Caki2 (cell line): ENCODE measurements at places on chromosomes 3 and 15. TPM values are rescaled to one million over a fixed set of nuclear protein-coding genes. Genes with fewer than 3 reads are reported as not detected.

- DNase-seq = no peak
Measured at GRCh38 chr15:85710340-85710842, 84.3 kb downstream of the KLHL25 start.

Gene SNRPA1
- 46.7 and 55.2 TPM in 2 replicates for total RNA-seq

Gene MUSTN1
- total RNA-seq = not detected in 2 replicates

Gene COL6A5
- not detected in 2 replicates for total RNA-seq

DNA sequence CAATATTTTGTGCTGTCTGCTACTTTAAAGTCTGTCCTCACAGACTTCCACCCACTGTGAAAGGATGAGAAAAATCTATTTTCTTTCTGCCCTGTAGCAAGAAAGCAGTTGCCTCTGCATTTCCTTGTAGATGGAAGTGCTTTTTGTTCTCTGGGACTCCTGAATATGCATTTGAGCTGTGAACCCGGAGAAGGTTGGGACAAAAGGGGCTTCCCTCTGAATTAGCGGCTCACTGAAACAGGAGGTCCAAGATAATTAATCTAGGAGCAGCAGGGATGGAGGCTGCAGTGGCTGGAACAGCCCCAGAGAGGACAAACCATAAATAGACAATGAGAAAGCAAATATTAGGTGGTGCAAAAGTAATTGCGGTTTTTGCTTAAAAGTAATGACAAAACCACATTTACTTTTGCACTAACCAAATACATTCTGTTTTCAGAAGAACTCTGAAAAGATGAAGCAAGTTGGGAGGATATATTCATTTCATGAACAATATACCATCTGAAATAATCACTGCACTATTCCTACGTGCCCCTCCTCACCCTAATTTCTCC is 143.4 kb upstream of the KBTBD8 start:
- no peak for DNase-seq
